ENCODE measurements at places on chromosomes 13 and 19.

GRCh38 chr19:57664269-57665127, 4.2 kb upstream of the ZSCAN4 start:
- DNase-seq = peak; percentile 82

DNA sequence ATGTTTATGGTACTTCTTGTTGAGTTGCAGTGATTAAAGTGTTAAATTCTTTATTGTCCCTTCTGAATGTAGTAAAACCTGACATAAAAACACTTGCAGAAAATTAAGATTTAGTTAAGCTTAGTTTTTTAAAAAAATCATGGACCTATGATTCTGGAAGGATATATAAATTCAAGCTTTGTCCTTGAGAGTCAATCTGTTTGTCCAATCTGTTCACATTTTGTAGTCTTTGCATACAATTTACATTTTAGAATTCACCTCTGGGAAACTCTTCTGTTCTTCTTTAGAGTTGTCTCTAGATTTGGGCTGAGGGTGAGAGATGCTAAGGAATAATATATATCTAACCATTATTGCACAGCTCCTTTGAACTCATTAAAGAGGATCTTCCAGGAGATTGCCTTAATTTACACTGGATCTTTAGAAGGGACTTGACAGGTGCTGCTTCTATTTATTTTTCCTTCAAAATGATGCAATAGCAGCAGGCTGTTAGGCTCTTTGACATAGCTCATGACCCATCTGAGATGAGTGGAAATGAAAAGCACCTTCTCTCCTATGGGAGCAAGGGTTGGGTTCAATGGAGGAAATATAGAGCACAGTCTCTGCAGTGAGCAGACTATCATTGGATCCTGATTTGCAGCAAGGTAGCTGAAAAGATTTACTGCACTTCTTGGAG, 433.9 kb downstream of the GPC6 start:
- DNase-seq = no peak

DNA sequence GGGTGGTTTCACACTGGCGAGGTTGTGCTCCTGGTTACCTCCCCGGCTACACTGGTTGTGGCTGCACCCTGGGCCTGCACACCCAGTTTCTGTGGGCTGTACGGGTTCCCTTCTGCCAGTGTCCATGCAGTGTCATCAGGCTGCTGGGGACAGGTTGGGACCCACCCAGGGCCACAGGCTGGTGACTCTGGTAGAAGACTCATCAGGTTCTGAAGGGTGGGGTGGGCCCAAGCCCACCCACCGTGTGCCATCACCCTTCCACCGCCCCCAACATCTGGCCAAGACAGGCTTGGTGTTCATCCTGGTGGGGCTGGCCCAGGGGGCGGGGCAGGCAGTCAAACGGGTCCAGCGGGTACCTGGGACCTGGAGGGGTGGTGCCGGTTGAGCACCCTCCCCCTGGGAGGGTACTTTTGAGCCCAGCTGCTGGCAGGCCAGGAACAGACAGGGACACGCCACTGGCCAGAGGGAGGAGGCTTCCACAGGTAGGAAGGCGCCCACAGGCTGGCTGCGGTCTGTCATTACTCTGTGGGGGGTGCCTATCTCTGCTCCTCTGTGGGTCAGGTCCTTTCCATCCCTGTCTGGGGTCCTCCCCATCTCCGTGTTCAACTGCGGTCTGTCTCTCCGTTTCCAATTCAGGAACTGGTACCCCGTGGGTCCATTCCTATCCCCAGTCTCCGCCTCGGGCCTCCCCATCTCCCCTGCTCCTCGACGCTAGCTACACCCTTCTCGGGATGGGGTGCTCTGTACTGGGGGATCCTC, at the start of gene RNF225:
RNF225 (plus strand) TSS at position 437 of the 759 bp plus-strand sequence. CDS start 434 bp downstream, outside the sequence.
- DNase-seq = no peak

- no peak for DNase-seq
Measured at GRCh38 chr19:15136234-15136954, 29.2 kb downstream of the SYDE1 start.

GRCh38 chr19:57292547-57292946, 12.3 kb downstream of the ZNF460 start:
- no peak for DNase-seq

DNA sequence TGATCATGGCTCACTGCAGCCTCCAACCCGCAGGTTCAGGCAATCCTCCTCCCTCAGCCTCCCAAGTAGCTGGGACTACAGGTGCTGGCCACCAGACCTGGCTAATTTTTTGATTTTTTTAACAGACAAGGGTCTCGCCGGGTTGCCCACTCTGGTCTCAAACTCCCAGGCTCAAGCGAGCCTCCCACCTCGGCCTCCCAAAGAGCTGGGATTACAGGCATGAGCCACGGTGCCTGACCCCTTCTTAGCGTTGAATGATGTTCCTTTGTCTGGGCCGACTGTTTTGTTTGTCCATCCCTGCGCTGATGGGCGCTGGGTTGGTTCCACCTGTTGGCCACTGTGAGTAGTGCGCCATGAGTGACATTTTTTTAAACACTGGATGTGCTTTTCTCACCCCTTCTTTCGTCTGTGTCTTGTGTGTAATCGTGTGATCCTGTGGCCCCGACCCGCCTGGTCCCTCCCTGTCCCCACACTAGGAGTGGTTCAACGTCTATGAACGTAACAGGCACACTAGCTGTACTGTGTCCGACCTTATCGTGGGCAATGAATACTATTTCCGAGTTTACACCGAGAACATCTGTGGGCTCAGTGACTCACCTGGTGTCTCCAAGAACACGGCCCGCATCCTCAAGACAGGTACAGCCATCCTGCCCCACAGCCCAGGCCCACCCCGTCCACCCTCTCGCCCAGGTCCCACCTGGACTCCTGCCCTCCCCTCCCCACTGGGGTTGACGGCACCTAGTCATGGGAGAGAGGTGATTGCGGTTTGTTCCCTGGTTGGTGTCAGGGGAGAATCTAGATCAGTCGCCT, 15.0 kb upstream of the EMC10 start:
- DNase-seq = peak; percentile 92

All from AG20443 (cell line).